ENCODE measurements at places on chromosomes 3 and 15. TPM values are rescaled to one million over a fixed set of nuclear protein-coding genes. Genes with fewer than 3 reads are reported as not detected.

Gene UTS2B
- total RNA-seq: 1.3 TPM

Gene GMNC
- not detected for total RNA-seq

DNA sequence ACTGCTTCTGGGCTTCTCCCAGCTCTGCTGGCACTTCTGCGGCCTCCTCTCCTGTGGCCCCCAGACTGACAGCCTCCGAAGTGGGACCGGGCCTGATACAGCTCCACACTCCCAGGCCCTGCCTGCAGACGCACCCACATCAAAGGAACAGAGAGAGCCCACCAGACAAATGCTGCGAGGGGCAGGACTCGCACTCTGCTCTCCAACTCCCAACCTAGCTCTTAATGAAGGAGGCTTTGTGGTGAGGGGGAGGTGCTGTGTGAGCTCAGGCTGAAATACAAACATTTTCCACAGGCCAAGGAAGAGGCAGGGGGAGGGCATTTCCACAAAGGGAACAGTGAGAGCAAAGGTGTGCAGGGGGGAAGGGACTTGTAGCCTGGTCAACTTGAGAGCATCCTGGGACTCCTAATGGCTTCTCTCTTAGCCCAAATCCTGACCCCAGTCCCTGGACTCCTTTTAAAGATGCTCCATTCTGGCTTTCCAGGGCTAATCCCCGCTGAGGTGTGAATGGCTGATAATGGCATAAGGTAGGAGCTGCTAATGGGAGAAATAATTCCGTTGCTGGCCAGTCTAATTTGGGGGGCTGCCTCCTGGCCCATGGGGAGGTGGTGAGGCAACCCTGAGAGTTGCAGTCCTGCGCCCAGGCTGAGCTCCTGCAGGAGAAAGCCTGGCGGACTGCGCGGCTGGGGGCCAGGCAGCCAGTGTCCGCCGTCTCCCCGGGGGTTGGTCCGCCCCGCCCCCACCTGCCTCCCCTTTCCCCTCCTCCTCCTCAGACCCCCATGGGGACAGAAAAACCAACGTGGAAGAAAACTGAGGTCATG lies 9.6 kb downstream of the LINGO1 start:
- no peak for DNase-seq

DNA sequence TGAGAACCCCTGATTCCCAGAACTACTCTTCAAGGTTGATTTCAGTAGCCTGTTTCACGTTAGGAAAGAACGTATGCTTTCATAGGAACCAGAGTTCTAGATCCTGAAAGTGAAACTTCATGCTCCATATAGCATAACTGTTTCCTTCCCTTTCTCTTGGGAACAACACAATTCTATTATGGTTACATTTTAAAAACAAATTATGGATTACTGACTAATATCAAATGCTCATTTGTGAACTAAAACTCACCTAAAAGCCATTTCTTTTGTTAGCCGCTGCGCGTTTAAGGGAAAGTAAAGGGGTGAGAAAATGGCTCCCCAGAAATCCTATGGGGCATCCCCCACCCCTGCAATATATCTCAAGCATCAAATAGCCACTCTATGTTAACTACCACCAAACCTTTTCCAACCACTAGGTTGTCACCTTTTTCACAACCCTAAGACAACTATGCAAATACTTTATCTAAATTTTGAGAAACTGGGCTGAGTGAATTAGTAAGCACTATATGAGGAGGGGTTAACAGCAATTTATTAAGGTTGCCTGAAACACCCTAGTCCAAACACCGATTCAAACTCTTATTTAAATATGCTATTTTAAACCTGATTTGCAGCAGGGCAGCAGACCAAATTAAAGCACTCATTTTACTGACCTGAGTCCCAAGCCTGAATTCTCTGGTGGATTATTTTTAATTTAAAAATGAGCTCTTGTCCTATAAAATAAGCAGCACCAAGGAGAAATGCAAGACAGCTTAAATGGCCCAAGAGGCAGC lies 2.4 kb downstream of the SIAH2 start:
- no peak for DNase-seq

GRCh38 chr3:133742351-133743091 lies 3.7 kb upstream of the TF start:
- DNase-seq: no peak

DNA sequence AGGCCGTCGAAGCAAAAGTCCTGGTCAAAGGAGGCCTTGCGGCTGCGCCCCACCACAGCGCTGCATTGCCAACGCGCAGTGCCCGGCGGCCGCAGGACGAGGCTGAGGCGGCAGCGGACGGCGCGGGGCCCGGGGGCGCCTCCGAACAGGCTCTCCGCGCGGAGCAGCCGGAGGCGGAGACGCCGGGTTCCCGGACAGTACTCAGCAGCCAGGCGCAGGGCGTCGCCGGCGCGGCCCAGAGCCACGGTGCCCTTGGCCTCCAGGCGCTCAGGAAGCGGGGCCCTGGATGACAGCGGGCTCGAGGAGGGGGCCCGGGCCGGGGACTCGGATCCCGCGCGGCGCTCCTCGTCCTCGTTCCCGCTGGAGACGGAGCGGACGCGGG lies 1.1 kb downstream of the C2CD4B start:
- no peak for DNase-seq

DNA sequence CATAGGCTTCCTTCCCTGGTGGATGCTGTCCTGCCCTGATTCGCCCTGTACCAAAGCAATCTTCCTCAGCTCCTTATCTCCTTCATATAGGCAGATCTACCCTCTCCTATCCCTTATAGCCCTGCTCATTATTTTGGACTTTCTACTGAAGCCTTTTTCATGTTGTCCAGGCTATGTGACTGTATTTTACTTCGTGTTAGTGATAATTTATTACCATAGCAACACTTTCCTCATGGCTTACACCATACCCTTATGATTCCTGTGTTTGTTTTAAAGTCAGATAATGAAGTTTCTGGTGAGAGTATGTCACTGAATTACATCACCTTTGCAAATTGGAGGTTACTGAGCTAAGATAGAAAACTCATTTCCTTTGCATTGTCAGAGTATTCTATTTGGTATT lies 352.6 kb downstream of the NLGN1 start:
- DNase-seq: no peak

GRCh38 chr3:65671004-65671403 lies 367.7 kb downstream of the MAGI1 start:
- DNase-seq: no peak

All from omental fat pad (tissue), 4 donors.